ENCODE measurements at places on chromosomes 16 and 17.

GRCh38 chr16:47250983-47251382 lies 107.2 kb upstream of the NETO2 start:
- DNase-seq: no peak

DNA sequence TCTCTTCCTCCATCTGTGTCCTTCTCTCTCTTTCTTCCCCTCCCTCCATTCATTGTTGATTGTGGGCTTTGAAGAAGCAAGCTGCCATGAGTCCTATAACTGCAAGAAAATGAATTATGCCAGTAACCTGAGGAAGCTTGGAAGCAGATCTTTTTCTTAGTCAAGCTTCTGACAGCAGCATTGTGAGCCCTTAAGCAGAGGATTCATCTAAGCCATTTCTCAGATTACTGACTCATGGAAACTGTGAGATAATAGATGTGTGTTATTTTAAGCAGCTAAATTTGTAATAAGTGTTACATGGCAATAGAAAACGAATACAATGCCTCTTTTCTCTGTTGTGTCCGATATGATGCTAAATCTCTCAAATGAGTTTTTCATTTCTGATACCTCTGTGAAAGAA lies 1109.7 kb downstream of the CDH11 start:
- no peak for DNase-seq

- DNase-seq: no peak
Observed at GRCh38 chr17:49931416-49932137, 37.4 kb upstream of the DLX4 start.

DNA sequence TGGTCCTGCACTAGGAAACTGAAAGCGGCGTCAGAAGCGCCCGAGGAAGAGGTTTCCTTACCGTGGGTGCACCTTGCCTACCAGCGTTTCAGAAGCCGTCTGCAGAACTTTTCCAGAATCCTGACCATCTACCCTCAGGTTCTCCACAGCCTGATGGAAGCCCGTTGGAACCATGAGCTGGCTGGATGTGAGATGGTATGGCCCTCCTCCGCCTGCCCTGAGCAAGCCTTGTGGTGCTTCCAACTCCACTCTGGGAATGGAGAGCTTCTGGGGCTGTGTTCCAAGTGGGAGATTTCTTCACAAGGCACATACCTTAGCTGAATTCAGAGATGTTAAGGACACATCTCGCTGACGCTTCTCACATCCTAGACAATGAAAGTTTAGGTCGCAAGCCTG lies 51.8 kb upstream of the ENDOV start:
- DNase-seq: no peak

- DNase-seq: no peak
Observed at GRCh38 chr16:86018071-86018470, 119.1 kb downstream of the IRF8 start.

DNA sequence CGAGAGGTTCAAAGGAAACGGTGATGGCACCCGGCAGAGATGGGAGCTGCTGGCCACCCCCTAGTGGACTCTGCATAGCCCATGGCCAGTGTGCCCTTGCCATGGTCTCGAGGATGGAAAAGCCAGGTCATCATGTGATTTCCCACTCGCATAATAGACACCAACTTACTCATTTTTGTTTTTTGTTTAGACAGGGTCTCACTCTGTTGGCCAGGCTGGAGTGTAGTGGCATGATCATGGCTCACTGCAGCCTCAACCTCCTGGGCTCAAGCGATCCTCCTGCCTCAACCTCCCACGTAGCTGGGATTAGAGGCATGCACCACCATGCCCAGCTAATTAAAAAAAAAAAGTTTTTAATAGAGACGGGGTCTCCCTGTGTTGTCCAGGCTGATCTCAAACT lies 27.6 kb downstream of the LDHD start:
- no peak for DNase-seq

GRCh38 chr16:70428178-70428998 lies 10.5 kb downstream of the ST3GAL2 start:
- DNase-seq: no peak

GRCh38 chr16:88390735-88391134 lies 8.0 kb downstream of the ZNF469 start:
- no peak for DNase-seq

GRCh38 chr16:85522842-85523601 lies 90.1 kb upstream of the GSE1 start:
- DNase-seq: no peak

- no peak for DNase-seq
Observed at GRCh38 chr17:58611331-58611730, 80.5 kb downstream of the TEX14 start.

Measured in NCI-H2081 (cell line).